Stimulated activated CD4-positive, alpha-beta T cell treated with anti-CD3 and anti-CD28 coated beads, Interleukin-4, amount 100 ng/mL, for 4 hours (primary cell): ENCODE measurements at places on chromosomes 7 and 10.
A peak's percentile ranks its signal among the peaks of the same experiment; 100 is the strongest.

DNA sequence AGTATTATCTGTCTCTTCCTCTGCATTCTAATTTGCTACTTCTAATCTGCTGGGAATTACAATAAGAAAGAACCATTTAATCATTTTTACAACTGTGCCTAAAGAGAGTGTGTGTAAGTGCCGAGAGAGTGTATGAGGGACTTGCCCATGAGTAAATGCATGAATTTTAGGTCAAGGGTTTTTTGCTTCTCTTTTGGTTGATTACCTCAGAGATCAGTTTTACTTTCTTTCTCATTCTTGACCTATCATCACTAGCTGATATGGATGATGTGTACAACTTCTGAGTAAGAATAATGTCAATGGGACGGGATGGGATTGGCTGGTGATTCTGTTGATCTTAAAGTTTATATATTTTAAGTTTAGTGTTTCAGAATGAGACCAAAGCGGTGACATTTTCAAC, 47.8 kb downstream of the IKZF1 start:
- DNase-seq, result no peak

- no peak for DNase-seq
Measured at GRCh38 chr10:75904499-75905283, 473.3 kb downstream of the LRMDA start.

- no peak for DNase-seq
Measured at GRCh38 chr10:72257051-72257892, 16.5 kb upstream of the DDIT4 start.

- no peak for DNase-seq
Measured at GRCh38 chr10:97650726-97651125, 10.3 kb downstream of the PI4K2A start.

DNA sequence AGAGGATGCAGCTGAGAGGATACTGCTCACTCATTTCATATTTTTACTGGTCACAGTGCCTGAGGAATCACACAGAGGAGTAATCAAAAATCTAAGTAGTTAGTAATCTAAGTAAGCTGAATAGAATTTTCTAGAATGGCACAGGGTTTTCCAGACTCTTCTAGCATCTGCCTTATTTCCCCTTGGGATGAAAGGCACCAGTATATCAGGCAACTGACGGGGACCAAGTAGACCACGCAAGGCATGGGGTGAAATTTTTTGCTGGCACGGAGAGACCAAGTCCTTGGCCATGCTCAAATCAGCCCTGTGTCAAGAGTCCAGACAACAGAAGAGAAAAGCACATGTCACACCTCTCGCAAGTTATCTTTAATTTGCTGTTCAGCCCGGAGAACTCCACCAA, 14.2 kb downstream of the NCOA4 start:
- DNase-seq, result no peak

- DNase-seq, result no peak
Measured at GRCh38 chr10:119415536-119416503, 126.7 kb downstream of the RGS10 start.

- no peak for DNase-seq
Measured at GRCh38 chr7:92435542-92435941, 11.7 kb upstream of the GATAD1 start.

DNA sequence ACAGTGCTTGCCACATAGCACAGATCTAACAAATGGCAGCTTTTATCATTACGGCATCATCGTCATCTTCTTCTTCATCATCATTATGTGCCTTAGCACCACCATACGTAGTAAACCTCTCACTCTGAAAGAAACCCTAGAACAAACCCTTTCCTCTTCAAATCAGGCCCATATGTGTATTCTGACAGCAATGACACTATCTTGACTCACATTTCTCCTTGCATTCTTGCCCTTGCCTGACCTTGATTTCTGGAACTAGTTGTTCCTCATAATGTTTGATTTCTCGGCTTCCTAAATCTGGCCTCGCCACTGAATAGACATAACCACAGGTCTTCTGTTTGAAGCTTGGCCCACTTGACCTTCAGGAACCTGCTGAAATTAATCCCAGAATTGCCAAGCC, 115.3 kb downstream of the DGKI start:
- no peak for DNase-seq

GRCh38 chr10:70931168-70931815, 42.9 kb upstream of the PCBD1 start:
- no peak for DNase-seq

DNA sequence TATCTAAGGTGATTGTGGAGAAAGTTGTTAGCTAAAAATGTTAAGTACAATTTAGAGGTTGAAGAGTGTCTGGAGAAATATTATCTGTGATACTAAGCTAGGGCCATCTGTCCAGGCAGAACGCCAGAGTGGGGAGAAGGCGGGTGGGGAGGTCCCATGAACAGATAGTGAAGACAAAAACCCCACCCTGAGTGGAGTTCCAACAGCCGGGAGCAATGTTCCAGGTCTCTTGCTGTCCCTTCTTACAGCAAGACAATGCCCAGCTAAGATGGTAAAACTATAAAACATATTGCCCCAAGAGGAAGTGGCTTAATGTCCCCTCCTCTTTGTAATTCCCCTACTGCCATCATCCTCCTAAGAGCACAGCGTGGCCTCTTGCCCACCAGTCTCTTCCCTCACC, 10.4 kb upstream of the IL15RA start:
- no peak for DNase-seq

DNA sequence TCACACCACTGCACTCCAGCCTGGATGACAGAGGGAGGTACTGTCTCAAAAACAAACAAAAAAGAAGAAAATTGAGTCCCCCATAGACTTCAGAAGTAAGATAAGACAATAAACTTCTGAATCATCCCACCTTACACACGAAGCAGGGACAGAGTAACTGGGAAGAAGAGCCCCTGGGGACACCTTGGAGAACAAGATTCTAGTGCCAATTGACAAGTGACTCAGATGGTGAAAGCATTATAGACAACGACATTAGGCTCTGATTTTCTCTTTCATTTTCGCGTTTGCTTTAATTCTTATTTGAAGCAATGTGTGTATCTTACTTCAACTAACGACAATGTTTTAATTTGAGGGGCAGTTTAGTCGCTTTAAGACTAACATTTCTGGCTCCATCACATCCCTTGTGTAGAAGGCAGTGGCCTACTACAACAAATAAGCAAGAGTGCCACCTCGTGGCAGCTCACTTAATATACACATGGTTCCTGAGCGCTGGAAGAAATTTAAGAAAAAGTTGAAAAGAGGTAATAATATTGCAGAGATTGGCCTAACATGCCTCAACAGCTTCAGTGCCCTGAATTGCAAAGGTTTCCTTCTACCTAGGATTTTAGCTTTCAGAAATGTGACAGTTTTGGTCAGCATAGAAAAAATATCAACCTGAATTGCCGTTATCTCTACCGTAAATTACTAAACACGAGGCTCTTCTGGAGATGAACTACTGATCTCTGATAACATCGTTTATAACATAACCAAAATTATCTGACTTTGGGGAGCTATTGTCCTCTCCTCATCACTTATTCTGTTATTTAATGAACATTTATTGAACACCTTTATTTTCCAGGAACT, 36.7 kb downstream of the ASNS start:
- DNase-seq, result peak; percentile 48

DNA sequence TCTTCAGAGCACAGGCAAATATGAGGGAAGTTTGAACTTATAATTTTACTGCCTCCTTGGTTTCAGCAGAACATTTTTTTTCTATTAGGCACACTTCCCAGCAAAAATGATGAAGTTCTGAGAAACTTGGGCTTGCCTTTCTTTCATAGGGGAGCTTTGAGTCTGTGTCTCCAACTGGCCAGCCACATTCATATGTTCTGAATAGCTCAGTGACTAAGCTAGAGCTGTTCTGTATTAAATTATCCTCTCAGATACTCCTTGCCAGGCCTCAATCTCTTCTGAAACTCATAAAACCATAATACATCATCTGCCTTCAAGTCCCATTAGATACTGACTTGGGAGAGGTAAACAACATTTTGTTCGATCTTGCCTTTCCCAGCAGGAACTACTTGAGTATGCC, 476.5 kb downstream of the GPAM start:
- no peak for DNase-seq

GRCh38 chr10:23047201-23048050, 48.0 kb upstream of the MSRB2 start:
- no peak for DNase-seq

DNA sequence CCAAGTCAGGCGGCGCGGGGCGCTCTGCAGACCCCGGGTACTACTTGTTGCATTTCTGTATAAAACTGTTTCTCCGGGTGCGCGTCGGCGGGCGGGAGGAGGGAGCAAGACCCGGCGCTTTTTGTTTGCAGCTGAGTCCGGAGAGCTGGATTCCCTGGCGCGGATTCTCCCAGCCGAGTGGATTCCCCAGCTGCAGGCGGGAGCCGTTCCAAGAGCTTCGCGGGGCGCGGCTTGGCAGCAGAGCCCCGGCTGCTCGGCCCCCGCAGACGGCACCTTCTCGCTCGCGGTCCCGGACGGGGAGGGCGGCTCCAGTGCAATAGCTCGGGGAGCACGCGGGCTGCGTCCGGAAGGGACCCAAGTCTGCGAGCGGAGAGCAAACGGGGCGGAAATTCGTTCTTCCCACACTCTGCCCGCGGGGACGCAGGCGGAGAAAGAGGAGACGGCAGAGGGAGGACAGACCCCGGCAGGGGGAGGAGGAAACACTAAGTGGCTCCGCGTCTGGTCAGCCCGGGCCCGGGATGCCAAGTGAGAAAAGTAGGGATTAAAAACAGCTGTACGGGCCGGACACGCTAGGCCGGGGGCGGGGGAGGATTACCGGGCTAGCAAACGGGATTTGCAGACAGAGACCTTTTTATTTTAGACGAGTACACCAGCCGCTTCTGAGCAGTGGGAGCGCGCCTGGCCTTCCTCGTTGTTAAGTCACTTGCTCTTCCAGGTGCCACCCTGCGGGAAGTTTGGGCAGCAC, at the start of gene TRIL:
TSS of gene TRIL (minus strand) at position 96 of the 745 bp plus-strand sequence. CDS start 284 bp downstream, outside the sequence.
- no peak for DNase-seq

DNA sequence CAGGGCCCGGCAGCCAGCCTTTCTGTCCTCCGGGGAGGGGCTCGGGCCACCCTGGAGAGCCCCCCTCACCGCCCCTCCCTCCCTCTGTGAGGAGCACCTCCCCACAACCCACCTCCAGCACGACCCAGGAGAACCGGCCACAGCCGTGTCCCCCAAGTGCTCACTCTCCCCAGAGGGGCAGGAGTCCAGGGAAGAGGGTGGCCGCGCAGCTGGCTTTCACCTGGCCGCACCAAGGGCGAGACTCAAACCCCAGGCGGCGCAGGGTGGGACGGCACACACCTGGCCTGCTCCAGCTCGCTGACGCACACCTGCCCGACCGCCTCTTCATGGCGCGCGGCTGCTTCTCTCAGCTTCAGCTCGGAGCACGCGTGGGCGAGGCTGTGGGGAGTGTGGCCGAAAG, 73.4 kb downstream of the CFAP46 start:
- DNase-seq, result no peak

- no peak for DNase-seq
Measured at GRCh38 chr10:104331208-104331838, 6.9 kb downstream of the ITPRIP start.

DNA sequence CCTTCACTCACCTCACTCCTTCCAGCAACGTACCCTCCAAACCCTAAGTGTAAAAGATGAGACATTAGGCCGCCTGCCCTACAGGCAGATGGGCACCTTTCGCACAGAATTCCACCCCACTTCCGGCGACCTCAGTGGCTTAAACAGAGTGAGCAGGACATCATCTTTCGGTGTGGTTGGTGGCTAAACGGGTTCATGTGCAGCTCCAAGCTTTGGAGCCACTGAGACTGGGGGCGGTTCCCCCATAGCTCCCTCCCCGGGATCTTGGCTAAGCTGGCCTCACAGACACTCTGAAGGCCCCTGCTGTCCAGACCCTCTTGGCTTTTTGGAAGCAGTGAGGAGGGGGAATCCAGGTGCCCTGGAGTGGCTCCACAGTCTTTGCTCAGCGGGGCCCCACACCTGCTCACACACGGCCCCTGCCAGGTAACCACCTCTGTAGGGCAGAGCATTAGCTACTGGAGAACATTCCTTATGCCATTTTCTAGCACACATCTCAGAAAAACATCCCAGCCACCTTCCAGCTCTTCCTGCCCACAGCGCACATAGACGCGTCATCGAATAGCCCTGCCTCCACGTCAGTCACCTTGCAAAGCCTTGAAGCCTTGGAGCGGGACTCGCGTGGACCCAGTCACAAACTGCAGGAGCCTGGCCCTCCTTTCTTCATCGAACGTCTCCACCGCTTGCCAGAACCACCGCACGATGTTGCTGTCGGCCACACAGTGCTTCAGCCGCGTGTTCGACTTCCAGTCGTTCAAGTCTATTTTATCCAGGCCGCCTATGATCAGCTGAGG, 108.8 kb downstream of the SMURF1 start:
- DNase-seq, result no peak

DNA sequence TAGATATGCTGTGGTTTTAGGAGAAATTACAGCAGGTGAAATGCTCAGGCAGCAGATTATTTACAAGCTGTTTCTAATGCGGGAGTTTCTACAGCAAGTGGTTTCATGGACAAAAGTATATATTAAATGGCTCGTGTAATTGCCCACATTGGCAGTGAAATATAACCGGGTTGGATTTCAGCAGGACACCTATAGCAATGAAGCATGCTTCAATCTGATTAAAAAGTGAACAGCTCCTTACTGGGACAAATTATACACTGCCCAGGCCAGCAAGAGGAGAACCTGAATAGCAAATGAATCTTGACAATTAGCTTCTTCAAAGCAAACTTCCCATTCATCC, 35.2 kb upstream of the LYZL1 start:
- DNase-seq, result no peak

GRCh38 chr7:88269586-88269985, 37.1 kb downstream of the STEAP4 start:
- no peak for DNase-seq

DNA sequence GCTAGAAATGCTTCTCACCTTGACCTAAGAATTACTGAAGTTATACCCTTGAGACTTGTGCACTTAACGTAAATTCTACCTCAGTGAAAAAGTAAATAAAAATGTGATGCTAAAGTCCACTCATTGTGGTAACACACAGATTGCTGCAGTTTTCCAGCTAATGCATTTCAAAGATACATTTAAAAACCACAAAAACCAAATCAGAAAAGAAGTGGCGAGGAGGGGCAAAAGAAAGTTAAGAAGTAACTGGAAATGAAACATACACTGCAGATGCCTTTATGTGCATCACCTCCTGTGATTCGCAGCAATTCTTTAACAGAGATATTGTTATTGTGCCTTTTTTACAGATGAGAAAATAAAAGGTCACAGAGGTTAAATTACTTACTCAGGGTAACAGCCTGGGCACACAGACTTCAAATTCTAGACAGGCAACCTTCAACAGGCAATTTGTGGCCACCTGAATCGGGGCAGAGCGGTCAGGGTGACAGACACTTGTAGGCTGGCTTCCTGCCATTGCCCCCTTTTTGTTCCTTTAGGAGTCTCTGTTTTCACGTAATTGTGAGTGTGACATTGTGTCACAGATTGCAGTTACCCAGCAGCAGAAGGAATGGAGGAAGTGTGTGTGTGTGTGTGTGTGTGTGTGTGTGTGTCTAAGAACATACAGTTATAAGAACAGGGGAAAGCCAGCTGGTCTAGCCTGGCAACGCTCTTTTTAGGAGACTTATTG, 1.9 kb downstream of the WIPF3 start:
- no peak for DNase-seq

DNA sequence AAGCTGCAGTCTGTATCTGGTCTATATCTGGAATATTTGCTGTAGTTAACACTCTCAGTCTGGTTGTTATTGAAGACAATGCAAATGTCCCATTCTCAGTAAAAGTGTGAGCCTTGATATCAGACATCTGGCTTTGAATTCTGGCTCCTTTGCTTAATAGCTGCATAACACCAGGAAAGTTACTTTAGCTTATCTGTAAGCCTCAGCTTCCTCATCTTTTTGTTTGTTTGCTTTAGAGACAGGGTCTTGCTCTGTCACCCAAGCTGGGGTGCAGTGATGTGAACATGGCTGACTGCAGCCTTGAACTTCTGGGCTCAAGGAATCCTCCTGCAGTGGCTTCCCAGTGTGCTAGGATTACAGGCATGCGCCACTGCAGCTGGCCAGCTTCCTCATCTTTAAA, 41.3 kb downstream of the CNNM2 start:
- no peak for DNase-seq
